Hair follicular keratinocyte (primary cell): ENCODE measurements at places on chromosomes 16 and 17. TPM values are rescaled to one million over a fixed set of nuclear protein-coding genes. Genes with fewer than 3 reads are reported as not detected.

The TMEM114 gene
- total RNA-seq: not detected in 2 replicates

The KRTAP1-5 gene
- not detected in 2 replicates for total RNA-seq

The NPIPA8 gene
- 0.23 and 0.80 TPM in 2 replicates for total RNA-seq

The RCVRN gene
- total RNA-seq: not detected in 2 replicates

The GNGT2 gene
- not detected in 2 replicates for total RNA-seq

The ANKRD40CL gene
- not detected in 2 replicates for total RNA-seq

The TRPV2 gene
- total RNA-seq: 2.0 TPM in 1 of 2 replicates, not detected in the other

The EVI2B gene
- 0.47 and 1.5 TPM in 2 replicates for total RNA-seq

The NEUROD2 gene
- total RNA-seq: not detected in 2 replicates

The HIC1 gene
- total RNA-seq: 3.3 and 3.7 TPM in 2 replicates

The CCL11 gene
- total RNA-seq: not detected in 2 replicates

The ABCC11 gene
- total RNA-seq: 0.04 and 0.08 TPM in 2 replicates
